ENCODE measurements at places on chromosomes 13 and 19.

- DNase-seq = no peak
These were observed 14.6 kb downstream of the ZNF254 start for GRCh38 chr19:24101459-24102115.

DNA sequence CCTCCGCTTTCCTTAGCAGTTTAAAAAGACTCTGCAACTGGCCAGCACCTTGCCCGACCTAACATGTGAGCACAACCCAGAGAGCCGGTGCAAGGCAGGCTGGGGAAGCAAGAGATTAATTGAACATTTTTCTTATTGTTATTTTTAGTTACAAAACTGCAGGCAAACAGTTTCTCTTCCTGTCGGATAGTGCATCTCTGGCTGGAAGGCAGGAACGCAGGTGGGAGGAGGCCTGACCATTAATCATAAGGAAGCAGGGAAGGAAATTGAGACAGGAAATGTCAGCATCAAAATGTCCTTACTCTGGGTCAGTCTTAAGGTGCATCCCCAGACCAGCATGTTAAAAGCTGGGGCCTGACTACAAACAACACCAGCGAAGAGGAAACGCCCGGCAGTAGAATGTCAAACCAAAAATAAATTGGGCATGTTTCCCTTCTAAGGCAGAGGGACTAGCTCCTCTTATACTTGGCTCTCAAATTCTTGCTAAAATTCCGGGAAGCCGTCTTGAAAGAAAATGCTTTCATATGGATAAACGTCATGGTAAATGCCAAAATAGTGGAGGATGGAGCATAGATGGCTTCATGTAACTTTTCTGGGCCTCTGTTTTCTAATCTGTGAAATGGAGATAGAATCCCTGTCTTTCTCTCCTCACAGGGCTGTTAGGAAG is 226.8 kb downstream of the RAP2A start:
- no peak for DNase-seq

DNA sequence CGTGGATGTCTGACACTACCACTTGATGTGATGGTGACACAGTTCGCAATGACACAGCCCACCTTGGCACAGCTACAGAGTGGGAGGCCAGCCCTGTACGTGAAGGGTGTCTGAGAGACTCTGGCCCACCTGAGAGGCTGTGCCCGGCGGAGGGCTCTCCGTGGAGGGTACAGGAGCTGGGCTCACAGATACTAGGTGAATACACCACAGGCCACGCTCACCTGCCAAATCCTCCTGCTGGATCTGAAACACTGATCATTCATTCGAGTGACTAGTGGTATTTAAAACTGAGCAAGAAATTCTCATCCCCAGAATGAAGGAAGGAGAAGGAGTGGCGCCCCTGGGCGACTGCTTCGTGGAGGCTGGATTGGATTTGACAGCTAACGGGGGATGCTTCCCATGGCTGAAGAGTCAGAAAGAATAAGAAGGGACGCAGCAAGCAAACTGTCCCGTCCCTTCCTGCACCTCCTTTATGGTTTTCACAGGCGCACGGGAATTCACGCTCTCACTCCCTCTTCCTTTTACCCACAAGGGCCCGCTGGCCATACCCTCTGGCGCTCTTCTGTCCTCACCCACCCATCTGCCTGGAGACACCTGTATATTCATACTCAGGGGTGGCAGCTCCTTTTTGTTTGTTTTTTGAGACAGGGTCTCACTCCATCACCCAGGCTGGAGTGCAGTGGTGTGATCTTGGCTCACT is 25.0 kb downstream of the CEBPG start:
- DNase-seq = no peak

- DNase-seq = no peak
These were observed 26.9 kb downstream of the SULT2B1 start for GRCh38 chr19:48578891-48579290.

DNA sequence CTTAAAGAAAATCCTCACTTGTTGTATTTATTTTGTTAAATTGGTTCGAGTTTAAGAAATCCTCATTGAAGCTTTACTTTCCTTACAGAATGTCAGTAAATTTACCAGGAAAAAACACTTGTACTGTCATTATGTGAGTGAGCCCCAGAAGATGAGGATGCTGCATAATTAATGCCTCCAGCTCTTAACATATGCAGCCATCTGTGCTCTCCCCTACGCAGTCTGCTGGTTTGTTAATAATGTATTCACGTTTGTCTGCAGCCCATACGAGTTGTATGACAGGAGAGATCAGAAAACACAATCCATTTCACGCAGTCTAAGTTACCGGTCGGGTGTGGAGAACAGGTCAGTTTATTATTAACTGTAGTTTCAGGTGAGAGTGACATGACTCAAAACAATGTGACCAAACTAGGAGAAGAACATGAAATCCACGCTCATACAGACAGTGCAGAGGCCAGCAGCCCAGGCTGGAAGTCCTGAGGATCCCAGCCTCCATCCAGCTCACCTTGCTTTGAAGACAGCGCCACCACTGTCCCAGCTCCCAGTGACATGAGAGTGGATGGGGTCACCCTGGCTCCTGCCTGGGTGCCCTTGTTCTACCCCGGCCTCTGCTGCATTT is 19.8 kb upstream of the ATP11A start:
- no peak for DNase-seq

DNA sequence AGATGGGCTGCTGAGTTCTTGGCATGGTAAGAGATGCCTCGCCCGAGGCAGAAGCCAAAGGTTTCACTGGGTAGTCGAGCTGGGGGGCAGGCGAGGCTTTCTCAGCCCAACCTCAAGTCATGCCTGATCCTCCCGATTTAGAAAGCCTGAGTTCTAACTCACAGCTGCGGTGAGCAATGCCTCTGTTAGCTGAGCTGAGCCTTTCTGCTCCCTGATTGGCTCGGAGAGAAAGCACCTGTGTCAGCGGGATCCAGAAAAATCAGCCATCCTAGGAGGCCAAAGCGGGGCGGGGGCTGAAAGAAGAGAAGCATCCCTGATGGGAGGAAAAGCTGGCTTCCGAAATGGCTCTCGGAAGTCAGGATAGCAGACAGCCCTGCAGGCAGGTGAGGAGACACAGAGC is 44.7 kb downstream of the CACNA1A start:
- DNase-seq = no peak

- no peak for DNase-seq
These were observed 581 bp downstream of the CALR start for GRCh38 chr19:12938779-12939601.

DNA sequence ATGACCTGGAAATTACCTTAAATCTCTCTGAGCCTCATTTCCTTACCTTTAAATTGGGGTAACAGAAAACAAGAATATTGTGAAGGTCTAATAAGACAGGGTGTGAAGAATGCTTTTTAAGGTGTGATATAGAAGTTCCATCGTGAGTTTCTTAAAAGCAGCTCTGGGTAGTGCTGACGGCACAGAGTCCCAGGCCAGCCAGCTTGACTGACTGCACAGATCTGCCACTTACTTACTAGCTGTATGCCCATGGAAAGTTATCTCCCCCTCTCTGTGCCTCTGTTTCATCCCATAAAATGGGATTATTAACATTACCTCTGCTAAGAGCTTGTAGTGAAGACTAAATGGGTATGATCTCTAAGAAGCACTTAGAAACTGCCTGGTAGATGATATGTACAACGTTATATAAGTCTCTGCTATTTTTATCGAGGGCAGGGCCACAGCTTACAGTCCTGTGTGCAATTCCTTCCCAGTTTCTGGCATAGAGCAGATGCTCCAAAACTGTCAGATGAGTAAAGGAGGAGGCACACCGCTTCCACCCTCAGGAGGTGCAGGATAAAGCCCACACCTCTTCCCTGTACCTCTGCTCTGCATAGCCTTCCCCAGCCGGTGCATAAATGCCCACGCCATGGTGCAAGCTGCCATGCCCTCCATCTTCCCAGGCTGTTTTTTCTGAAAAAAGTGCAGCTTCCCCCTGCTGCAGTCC is 99.6 kb downstream of the MBNL2 start:
- DNase-seq = no peak

GRCh38 chr19:18878858-18879578 is 16.9 kb downstream of the CERS1 start:
- no peak for DNase-seq

DNA sequence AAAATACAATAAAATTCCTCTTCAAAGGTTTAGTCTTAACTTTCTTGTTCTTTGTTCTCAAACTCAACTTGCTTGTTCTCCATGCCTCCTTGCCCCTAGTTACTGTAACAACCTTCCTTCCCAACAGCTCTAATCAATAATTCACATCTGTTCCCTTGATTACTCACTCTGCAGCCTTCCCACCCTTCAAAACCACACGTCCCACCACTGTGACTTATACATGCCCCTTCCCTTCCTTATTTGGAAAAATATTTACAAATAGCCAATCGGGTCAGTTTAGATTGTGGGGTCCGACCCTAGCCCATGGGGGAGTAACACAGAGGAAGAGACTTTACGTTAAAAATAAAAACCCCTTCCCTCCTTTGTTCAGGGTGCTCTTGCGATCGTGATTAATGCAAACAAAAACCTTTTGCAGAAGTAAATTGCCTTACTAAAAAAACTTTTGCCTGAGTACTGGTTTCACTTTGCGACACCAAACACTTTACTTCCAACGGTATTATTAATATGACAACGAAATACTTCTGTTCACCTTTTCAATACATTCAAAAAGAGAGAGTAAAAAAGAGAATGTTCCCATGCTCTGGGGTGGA is 512 bp upstream of the ZNF93 start:
- DNase-seq = no peak

DNA sequence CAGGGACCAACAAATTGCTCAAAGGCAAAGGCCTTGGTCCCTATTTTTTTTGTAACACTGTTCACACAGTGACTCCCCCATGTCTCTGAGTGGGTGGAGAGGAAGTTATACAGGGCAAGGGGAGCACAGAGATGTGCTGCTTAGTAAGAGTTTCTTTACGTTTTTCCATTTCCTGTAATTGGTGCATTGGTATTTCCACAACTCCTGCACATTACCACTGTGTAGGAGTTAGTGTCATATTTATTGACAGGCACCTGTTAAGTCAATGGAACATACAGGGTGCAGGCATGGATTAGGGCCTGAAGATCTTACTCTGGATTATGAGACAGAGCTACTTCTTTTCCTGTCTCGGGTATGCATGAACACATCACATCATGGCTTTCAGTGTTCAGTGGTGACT is 45.2 kb downstream of the SOX21 start:
- no peak for DNase-seq

DNA sequence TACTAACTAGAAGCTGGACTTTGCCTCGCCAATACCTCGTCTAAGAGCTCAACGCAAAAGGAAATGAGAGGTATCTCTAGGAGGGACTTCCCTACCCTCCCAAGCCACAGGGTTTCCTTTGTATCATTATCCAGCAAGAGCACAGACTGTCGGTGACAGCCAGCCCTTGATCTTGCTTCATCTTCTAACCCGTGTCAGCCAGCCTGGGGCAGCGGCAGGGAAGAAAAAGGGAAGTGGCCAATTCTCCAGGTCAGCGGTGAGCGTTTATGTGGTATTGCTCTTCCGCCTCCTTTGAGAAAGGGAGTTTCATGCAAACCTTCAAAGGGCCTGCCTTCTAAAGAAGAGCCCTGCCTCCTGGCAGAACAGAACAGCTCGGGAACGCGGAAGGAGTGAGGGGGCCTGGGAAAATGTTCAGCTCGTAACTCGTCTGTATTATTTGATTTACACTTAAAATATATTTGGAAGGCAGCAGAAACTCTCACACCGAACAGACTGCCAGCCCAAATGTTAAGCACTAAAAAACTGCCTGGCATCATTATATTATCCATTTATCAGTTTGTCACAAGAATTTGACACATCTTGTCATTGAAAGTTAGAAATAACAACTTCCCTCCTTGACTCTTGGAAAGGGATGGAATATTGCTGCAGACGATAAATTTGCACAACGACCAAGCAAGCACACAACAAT is 41.8 kb downstream of the EFNB2 start:
- no peak for DNase-seq

DNA sequence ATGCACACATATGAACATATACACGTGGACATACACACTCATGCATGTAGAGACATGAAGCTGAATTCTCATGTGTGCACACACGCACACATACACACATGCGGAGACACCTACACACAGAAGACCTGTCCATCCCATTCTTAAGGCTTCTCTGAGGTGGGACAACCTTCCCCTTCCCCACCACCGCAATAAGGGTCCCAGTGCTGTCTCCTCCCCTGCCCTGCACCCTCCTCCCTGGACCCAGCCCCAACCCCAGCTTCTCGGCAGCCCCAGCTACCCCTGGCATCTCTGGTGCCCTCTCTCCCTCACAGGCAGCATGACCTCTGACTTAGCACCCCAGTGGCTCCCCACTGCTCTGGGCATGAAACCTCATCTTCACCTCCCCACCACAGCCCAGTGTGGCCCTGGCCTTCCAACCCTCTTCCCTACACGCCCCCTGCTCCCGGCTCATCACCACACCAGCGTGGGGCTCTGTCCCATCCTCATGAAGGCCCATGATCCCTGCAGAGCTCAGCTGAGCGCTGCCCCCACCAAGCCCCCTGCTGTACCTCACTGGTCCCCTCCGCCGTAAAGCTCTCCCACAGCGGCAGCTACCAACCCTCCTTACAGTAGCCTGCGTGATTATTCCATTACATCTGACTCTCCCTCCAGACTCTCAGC is 204.1 kb upstream of the ZNF536 start:
- no peak for DNase-seq

- DNase-seq = no peak
These were observed 35.1 kb downstream of the ZNF433 start for GRCh38 chr19:12000152-12000981.

GRCh38 chr13:48319531-48320398 is 16.2 kb downstream of the RB1 start:
- DNase-seq = no peak

- no peak for DNase-seq
These were observed 836 bp upstream of the BST2 start for GRCh38 chr19:17406046-17406886.

- DNase-seq = no peak
These were observed 268.5 kb downstream of the MYO16 start for GRCh38 chr13:108897955-108898354.

- no peak for DNase-seq
These were observed 5.9 kb downstream of the ZSCAN22 start for GRCh38 chr19:58332697-58333096.

- peak; percentile 57 for DNase-seq
These were observed 429.1 kb downstream of the ITGBL1 start for GRCh38 chr13:101881593-101881992.

DNA sequence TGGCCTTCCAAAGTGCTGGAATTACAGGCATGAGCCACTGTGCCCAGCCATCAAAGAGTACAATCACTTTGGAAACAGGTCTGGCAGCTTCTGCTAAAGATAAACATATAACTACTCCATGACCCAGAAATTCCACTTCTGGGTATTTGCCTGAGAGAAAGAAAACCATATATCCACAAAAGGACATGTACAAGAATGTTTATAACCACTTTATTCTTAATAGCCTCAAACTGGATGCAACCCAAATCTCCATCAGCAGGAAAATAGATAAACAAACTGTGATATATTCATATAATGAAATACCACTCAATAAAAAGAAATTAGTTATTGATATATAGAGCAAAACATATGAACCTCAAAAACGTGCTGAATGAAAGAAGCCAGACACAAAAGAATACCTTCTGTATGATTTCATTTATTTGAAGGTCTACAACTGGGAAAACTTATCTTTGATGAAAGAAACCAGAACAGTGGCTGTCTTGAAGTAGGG is 40.5 kb downstream of the TEX26 start:
- DNase-seq = no peak
